ENCODE measurements at places on chromosomes 4 and X.

- no peak for DNase-seq
These were observed 5.5 kb upstream of the TRIM2 start for GRCh38 chr4:153198719-153199118.

- DNase-seq = peak; percentile 76
These were observed 3.4 kb upstream of the PCDH7 start for GRCh38 chr4:30716681-30717207.

GRCh38 chr4:2944586-2945526 is 18.4 kb downstream of the NOP14 start:
- DNase-seq = no peak

- no peak for DNase-seq
These were observed 372.9 kb downstream of the KLHL13 start for GRCh38 chrX:117743469-117744251.

- DNase-seq = peak; percentile 84
These were observed 1.5 kb downstream of the IRF2 start for GRCh38 chr4:184472614-184473498.

DNA sequence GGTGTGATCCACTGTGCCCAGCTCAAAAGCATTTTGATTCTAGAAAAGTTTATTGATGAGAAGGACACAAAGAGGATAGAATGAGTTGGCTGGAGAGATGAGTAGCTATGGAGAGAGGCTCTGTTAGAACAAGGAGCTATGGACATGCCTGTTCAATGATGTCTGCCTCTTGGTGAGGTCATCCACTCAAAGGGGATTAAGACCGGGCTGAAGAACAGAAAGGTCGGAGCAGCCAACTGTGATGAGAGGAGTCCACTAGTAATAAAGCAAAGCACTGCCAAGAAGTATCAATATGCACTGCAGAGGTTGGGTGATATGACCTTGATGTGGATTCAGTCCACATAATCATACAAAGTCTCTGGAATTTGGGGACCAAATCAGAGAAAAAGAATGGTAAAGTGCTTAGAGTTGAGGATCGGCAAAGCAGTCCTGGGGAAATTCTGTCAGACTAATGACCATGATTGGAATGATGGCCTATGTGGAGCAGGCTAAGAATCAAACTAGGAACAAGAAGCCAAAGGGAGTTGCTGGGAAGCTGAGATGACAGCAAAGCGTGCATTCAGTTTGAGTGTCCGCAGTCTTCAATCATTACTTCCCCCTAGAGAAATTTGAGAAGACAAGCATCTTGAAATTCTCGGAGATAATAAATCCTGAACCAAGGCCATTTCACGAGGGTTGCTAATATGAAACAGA is 55.7 kb upstream of the MMAA start:
- no peak for DNase-seq

DNA sequence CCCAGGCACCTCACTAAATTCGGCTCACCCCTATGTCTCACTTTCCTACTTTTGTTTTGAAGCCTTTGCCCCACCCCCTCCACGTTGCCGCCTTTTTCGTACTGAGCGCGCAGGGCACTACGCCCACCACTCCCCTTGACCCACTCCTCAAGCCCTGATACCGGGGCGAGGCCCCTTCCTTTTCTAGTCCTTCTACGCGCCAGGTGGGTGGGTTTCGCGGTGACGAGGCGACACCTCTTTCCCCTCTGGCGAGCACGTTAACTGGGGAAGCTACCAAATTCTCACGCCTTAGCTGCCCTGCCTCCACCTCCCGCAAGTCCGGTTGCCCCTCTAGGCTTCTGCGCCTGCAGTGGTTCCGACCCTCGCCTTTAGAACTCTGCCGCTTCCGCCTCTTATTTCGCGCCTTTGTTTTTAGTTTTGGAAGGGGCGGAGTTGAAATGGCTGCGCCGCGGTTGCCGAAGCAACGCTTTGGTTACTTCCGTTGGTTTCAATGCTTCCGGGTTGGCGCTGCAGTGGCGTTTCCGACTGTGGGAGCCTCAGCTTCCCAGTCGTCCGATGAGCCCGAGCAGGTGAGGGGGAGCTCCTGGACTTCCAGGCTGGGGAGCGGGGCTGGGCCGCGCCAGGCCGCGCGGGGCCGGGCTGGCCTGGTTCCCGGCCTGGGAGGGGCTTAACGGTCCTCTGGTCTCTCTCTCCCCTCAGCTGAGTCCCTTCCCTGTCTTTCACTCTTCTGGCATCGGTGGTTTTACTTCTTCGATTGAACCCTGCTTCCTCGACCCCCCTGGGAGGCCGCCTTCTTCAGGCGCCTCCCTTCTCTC is at the start of gene SLC25A14:
Gene SLC25A14 (plus strand): TSS at position 512 of the 815 bp plus-strand sequence. CDS start 360 bp downstream, outside the sequence.
- peak; percentile 80 for DNase-seq

DNA sequence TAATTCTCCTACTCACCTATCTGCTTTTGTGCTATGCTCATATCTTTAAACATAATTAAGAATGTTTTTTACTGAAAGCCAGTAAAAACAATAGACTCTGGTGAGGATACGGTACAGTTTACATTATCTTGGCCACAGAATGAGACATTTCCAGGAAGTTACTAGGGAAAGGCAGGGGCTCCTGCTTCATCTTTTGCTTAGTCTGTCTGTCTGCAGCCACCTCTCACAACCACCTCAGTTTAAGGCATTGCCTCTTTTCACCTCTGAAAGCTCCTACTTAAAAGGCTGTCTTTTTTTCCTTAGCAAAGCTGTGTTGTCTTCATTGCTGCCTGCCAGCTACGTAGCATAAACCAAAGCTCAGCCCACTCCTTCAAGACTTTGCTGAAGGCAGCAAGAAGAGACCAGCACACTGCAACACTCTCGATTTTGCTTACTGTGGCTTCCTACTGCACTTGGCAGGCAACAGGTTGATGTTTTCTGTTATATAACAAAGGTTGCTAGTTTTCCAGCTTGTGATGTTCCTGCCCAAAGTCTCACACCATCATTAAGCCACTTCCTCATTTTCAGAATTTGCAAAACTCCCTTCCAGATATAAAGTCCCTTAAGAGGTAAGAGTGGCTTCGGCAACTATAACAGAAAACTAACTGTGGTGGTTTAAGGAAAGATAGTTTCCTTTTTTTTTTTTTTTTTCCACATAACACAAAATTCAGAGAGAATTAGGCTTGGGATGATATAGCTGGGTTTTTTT is 432.9 kb downstream of the GRXCR1 start:
- DNase-seq = no peak

GRCh38 chrX:3351276-3351675 is 4.8 kb upstream of the MXRA5 start:
- no peak for DNase-seq
